GM23248 (cell line): ENCODE measurements at places on chromosomes 13 and 19.

GRCh38 chr13:73335210-73335609 is 276.4 kb downstream of the KLF5 start:
- DNase-seq: peak; percentile 86

DNA sequence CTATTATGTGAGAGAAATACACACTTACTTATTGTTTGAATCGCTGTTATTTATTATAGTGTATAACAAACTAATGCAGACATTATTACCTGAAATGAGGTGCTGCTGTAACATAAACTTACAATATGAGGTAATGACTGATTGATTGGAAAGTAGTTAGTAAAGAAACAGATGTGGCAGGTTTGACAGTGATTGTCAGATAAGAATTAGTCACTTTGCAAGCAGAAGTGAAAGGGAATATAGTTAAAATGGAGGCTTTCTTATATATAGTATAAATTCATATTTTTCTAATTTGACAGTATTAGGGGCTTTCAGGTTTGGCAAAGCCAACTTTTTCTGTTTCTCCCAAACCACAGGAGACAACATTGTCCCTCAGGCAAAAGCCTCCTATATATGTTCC is 20.6 kb downstream of the MIR17HG start:
- no peak for DNase-seq

- DNase-seq: no peak
These were observed 29.3 kb downstream of the GSX1 start for GRCh38 chr13:27821566-27821965.

GRCh38 chr13:105959876-105960275 is 575.6 kb downstream of the EFNB2 start:
- no peak for DNase-seq

DNA sequence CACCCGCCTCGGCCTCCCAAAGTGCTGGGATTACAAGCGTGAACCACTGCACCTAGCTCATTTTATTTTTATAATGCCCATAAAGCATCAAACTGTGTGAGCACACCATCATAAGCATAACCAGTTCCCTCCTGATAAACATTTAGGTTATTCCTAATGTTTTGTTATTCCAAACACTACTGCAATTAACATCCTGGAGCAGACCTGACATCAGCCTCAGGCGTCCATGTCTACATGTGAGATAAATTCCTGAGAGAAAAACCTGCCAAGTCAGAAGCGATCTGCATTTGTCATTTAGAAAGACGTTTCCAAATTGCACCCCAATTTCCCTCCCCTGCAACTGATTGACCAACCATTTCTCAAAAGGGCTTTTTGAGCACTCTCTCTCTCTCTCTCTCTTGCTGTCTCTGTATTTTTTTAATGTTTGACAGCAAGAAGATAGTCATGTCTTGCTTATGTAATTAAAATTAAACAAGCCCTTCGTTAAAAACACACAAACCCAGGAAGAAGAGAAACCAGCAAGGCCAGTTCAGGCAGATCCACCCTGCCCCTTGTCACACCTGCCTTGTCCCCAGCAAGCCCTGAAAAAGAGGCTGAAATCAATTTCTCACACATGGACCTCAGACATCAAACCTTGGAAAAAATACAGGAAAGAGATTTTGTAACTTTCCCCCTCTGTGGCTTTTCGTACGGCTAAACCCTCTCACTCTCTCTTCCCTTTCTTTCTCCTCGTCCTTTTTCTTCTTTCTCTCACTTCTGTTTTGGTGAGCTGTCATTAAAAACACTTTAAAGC is 9.9 kb downstream of the LYPD3 start:
- no peak for DNase-seq

- DNase-seq: no peak
These were observed 29.9 kb downstream of the SERP2 start for GRCh38 chr13:44403461-44404056.

GRCh38 chr13:64912141-64912540 is 2318.0 kb downstream of the PCDH9 start:
- peak; percentile 58 for DNase-seq
